ENCODE measurements at places on chromosomes 2 and 18. TPM values are rescaled to one million over a fixed set of nuclear protein-coding genes. Genes with fewer than 3 reads are reported as not detected.

Gene NRBP1
- total RNA-seq: 75.4 TPM

Gene GALNT3
- total RNA-seq: 3.9 TPM

GRCh38 chr2:118845005-118845521, 2.4 kb downstream of the EN1 start:
- DNase-seq: no peak

GRCh38 chr2:23484275-23484674, 99.3 kb downstream of the KLHL29 start:
- DNase-seq: no peak

DNA sequence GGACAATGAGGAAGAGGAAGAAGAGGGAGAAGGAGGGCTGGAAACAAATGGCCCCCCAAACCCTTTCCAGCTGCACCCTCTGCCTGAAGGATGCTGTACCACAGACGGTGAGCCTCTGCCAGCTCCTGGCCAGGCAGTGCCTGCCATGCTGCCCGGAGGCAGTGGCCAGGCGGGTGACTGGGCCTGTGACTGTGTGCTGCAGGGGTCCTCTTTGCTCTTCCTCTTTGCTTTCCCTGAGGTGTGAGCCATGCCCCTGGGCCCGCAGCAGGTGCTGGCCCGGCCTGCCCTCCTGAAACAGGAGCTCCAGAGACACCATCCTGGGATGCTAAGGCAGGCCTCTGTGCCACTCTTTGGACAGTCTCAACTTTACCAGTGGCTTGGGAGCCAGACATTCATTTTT, 28.6 kb downstream of the GREB1 start:
- DNase-seq: no peak

Gene POTEJ
- total RNA-seq: not detected

DNA sequence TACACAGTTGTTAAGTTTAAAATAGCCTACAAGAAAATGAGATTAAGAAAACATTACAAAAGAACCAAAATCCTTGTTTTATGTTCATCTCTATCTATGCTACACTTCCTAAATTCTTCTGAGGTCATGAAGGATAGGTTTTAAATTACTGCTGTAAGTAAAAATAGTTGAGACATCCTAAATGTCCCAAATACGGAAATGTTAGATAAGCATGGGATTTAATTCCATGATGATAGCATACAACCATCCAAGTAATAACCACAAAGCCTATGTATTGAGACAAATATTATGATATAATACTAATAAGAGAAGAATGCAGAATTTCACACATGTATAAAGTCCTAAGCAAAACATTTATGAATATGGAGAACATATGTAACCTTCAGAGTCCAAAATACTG, 34.1 kb downstream of the PIEZO2 start:
- DNase-seq: no peak

- no peak for DNase-seq
Observed at GRCh38 chr2:21740484-21740883, 616.7 kb downstream of the TDRD15 start.

GRCh38 chr18:55515941-55516710, 71.9 kb downstream of the TCF4 start:
- DNase-seq: no peak

DNA sequence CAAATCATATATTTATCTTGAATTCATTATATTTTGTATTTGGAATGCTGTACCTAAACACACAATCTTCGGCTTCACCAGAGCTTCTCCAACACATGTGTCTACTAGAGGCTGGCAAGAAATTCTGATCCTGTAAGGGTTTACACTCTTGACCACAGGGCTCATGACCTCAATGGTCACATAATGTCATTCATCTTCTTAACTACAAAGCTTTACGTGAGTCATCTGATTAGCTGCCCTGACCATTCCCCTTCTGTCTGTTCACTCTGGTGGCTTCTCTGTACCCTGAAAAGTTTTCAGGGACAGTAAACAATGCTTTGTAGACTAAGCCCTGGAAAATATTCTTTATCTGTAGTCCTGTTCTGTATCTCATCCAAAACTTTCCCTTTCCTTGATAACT, 423.9 kb downstream of the CMPK2 start:
- no peak for DNase-seq

DNA sequence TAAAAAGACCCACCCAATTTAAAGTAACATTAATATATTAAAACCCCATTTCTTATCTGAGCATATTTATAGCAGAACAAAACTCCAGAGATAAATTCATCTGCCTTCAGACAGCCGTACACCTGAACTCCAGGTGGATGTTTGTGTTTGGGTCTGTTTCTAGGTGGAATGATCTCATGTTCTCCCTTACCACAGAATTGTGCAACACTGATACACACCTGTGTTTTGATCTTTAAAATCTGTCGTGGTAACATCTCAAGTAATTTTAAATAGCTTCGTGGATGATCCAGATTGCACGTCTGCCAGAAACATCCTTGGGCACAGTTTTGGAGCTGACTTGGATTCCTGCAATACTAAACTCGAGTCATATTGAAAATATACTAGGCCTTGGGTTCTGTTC, 207.5 kb upstream of the FOSL2 start:
- DNase-seq: no peak

DNA sequence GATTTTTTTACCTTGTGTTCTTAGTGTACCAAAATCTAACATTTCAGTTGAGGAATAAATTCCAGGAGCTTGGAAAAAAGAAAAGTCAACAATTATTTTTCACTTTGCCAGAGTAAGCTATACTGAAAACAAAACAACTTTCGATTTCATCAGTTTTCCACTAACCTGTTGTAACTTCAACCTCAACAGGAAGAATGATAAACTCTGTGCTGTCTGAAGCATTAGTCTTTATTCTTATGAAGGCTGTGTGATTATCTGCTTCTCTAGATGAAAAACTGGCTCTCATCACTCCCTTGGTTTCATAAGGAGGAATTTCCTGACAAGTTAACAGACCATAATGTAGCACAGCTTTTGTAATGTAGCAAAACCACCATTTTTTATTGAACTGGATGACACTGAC, 121.2 kb downstream of the ZAP70 start:
- no peak for DNase-seq

Gene AQP12B
- total RNA-seq: not detected

DNA sequence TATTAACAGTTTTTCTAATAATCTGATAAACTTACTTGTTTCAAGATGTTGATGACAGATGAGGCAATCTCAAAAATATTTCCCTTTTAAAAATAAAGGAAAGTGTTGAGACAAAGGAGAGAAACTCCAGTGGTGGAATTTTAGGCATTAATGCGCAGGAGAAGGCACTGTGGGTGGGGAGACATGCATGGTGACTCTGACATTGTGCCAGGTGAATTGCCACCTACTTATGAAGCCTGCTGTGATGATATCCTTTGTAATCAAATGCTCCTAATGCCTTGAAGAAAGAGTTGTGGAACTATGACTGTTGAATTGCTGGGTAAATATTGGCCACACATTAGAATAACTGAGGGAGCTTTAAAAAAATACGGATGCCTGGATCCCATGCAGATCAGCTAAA, 101.4 kb downstream of the PLA2R1 start:
- DNase-seq: no peak

Gene GCKR
- total RNA-seq: 6.0 TPM

GRCh38 chr2:182220998-182221397, 205.8 kb downstream of the PDE1A start:
- no peak for DNase-seq

DNA sequence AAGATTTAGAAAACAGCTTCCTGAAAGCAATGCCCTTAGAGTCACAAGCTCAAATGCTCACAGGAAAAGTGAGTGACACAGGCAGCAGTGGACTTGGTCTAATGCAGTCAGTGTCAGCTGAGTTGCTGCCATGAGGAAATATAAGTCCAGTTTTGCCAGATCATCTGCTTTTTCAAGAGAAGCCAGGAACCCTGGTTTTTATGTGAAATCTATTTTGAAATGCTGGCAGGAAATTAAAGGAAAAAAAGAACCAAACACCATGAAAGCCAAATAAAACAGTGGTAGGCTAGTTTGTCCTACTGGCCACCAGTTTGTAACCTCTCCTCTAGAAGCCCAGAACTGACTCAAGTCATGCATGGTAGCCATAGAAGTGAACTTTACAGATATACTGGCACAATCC, 109.2 kb downstream of the THADA start:
- no peak for DNase-seq

DNA sequence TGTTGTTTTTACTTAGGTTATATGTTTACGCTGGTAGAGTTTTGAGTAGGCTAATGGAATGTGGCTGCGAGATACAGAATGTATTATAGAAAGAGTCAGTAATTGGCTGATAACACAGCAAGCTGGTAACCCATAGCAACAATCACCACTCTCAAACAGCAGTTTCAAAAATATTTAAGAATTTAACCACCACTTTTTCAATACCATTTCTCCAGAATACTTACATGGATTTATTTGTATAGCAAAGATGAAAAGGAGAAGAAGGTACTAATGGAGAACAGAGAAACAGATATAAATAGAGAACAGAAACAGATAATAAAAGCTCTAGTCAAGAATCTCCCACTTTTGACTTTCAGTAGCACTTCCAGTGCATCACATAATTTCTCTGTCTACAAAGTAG, 188.3 kb upstream of the SLC39A10 start:
- DNase-seq: no peak

DNA sequence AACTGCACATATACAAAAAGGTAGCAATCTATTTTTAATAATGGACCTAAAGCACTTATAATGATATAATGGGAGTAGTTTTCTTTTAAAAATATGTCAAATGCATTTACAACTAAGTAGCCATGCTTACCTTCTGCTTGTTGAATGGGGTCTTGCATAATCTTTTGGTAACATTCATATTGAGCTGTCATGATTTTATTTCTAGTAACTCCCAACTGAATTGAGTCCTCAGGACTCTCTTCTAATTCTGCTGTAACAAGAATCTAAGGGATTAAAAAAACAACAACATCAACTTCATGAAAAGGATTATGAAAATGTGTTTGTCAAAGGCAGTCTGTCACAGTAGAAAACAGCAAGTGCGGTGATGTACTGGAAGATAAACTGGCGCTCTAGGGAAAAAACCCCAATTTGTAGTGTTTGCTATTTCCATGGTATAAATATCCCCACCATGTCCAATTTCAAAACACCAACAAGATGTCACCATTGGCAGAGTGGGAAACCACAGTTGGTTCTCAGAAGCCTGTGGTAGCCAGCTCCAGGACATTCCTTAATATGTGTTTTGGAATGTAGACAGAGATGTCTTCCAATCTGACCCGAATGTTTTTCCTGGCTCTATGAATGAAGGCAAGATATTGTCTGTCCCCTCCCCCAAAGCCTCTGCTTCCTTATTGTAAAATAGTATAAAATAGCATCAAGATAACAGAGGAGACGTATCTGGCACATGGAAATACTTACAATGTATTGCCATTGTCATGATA, 64.8 kb downstream of the CALCRL start:
- DNase-seq: no peak

Gene NEUROD1
- not detected for total RNA-seq

- no peak for DNase-seq
Observed at GRCh38 chr18:6784046-6784445, 54.5 kb downstream of the ARHGAP28 start.

Gene RAB27B
- not detected for total RNA-seq

GRCh38 chr18:77101410-77102258, 30.9 kb downstream of the MBP start:
- peak; percentile 84 for DNase-seq

DNA sequence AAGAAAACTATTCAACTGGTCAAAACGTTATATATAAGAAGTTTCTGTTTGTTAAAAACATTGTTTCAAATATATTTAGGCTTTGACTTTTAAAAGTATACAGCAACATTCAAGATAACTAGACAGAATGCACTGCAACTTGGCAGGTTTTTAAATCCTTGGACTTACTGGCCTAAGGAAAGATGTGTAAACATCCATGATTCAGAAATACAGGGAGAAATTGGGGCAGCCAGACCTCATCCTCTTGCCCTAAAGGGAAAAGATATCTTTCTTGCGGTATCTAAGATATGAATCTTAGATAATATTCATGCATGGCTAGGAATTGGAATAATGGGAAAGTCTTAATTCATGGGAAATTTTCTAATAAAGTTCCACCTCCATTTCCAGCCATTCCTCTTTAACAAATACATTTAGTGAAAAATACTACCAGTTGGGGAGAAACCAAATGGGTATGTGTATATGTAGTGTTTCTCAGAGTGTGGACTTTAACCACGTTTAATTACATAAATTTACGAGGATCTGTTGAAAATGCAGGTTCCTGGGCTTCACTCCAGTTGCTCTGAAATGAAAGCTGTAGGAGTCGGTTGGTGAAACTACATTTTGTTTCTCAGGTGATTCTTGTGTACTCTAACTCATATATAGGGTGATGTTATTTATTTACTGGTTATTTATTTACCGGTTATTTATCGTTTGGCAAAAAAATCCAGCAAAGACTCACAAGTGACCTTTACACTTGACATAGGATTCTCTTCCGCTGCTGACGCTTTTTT, 587 bp upstream of the TANK start:
- DNase-seq: peak; percentile 24

GRCh38 chr2:147026664-147027295, 818.0 kb upstream of the ACVR2A start:
- DNase-seq: no peak

- no peak for DNase-seq
Observed at GRCh38 chr18:70463085-70463484, 174.2 kb downstream of the SOCS6 start.

DNA sequence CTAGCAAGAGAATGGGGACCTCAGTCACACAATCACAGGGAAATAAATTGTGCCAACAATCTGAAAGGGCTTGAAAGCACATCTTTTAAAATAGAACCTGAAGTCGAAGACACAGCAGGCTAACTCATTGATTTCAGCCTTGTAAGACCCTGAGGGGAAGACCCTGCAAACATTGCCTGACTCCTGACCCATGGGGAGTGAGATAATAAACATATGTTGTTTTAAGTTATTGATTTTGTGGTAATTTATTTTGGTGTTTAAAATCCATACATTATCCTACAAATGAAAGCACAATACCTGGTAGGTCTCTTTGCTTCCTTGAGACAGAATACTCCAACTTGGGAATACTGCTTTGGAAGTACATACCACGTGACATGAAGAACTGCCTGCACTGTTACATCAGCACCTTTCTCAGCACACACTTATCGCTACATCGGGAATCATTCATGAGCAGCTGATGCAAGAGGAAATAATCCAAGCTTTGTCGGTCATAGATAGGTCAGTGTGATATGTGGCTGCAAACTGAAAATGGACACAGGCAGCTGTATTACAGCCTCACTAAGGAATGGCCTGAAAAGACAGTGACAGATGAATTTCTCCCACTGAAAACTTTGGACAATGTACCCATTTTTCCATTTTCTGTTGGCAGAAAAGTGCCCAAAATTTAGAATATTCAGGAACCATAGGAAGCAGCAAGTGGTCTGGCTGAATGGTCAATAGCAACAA, 494.5 kb upstream of the MAP2 start:
- DNase-seq: no peak

DNA sequence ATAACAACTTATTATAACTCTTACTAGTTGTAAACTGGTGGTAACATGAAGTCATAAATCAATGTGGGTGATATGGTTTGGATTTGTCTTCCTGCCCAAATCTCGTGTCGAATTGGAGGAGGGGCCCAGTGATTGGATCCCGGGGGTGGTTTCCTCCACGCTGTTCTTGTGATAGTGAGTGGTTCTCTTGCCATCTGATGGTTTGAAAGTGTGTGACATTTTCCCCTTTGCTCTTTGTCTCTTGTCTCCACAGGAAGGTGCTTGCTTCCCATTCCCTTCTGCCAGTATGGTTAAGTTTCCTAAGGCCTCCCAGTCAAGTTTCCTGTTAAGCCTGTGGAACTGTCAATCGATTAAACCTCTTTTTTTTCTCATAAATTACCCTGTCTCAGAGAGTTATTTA, 321.6 kb downstream of the DSEL start:
- DNase-seq: no peak

Gene TMEM185B
- total RNA-seq: 23.2 TPM

Measured in adrenal gland (tissue), 19 donors.